ENCODE measurements at places on chromosomes 7 and 10. TPM values are rescaled to one million over a fixed set of nuclear protein-coding genes. Genes with fewer than 3 reads are reported as not detected.

PNLIP gene
- not detected for total RNA-seq

PTPRN2 gene
- total RNA-seq = 0.49 TPM

GRCh38 chr7:15820319-15820718 lies 133.8 kb upstream of the MEOX2 start:
- DNase-seq = no peak
- H3K27me3 ChIP-seq = no peaks in the 10 kb centered on the region
- H3K36me3 ChIP-seq = no peaks in the 10 kb centered on the region
- H3K4me1 ChIP-seq = no peaks in the 10 kb centered on the region
- H3K27ac ChIP-seq = no peak overlapping the region
- H3K4me3 ChIP-seq = no peak overlapping the region

CHST15 gene
- 0.81 TPM for total RNA-seq

GRCh38 chr10:95277614-95278013 lies 13.2 kb downstream of the PDLIM1 start:
- H3K4me1 ChIP-seq = no peaks in the 10 kb centered on the region
- no peaks in the 10 kb centered on the region for H3K36me3 ChIP-seq
- DNase-seq = no peak
- no peaks in the 10 kb centered on the region for H3K27me3 ChIP-seq
- H3K27ac ChIP-seq = no peak overlapping the region
- H3K4me3 ChIP-seq = no peak overlapping the region

- DNase-seq = no peak
- no peaks in the 10 kb centered on the region for H3K36me3 ChIP-seq
- H3K27ac ChIP-seq = no peak overlapping the region
- H3K27me3 ChIP-seq = peaks cover 13% of the 10 kb centered on the region
- H3K4me3 ChIP-seq = no peak overlapping the region
- H3K4me1 ChIP-seq = peaks cover 8% of the 10 kb centered on the region
Observed at GRCh38 chr10:13739183-13739582, 152.4 kb downstream of the PRPF18 start.

IL15RA gene
- 25.1 TPM for total RNA-seq

DNA sequence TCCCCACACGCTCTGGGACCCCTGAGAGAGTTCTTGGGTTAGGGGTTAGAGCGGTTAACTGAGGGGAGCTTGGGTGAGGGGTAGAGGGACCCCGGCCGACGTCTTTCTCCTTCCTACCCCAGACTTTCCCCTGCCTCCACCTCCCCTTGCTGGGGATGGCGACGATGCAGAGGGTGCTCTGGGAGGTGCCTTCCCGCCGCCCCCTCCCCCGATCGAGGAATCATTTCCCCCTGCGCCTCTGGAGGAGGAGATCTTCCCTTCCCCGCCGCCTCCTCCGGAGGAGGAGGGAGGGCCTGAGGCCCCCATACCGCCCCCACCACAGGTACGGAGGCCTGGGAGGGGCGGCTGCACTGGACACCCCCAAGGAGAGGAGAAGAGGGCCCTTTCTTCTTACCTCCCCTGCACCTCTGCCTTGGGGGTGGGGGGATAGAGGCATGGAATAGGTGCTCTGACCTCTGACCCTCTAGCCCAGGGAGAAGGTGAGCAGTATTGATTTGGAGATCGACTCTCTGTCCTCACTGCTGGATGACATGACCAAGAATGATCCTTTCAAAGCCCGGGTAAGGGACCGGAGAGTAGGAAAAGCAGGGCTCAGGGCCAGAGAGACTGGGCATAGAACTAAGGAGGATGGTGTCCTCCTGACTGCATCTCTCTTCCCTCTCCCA lies 1.1 kb downstream of the ZYX start:
- H3K4me3 ChIP-seq = no peak overlapping the region
- peaks cover 18% of the 10 kb centered on the region for H3K4me1 ChIP-seq
- H3K27ac ChIP-seq = peak overlapping the region; percentile 22
- DNase-seq = no peak

SEMA3E gene
- total RNA-seq = not detected

MSS51 gene
- total RNA-seq = 2.3 TPM

DNA sequence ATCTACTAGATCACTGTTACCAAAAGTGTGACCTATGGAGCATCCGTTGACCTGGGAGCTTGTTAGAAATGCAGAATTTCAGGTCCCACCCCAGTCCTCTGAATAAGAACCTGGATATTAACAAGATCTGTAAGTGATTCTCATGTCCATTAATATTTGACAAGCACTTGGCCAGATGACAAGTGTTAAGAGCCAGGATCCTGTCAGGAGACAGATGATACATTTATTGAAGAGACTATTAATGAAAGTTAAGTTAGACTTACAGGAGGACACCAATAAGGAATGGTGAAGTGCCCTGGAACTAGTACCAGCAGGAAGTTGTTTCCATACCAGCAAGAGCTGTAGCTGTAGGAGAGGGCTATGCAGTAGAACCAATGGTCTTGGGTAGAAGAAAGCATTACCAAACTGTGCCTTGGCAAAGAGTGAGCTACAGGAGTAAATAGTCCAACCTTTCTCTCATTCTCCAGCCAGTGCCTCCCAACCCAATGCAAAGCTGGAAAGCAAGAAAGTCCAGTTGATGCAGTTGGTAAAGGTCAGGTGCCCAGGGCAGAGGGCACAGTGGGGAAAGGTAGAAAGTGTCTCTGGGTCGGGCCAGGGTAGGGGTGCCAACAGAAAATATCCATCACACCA lies 35.3 kb upstream of the ADD3 start:
- H3K27ac ChIP-seq = no peak overlapping the region
- H3K4me3 ChIP-seq = no peak overlapping the region
- peaks cover 8% of the 10 kb centered on the region for H3K4me1 ChIP-seq
- peaks cover 2% of the 10 kb centered on the region for H3K27me3 ChIP-seq

DNA sequence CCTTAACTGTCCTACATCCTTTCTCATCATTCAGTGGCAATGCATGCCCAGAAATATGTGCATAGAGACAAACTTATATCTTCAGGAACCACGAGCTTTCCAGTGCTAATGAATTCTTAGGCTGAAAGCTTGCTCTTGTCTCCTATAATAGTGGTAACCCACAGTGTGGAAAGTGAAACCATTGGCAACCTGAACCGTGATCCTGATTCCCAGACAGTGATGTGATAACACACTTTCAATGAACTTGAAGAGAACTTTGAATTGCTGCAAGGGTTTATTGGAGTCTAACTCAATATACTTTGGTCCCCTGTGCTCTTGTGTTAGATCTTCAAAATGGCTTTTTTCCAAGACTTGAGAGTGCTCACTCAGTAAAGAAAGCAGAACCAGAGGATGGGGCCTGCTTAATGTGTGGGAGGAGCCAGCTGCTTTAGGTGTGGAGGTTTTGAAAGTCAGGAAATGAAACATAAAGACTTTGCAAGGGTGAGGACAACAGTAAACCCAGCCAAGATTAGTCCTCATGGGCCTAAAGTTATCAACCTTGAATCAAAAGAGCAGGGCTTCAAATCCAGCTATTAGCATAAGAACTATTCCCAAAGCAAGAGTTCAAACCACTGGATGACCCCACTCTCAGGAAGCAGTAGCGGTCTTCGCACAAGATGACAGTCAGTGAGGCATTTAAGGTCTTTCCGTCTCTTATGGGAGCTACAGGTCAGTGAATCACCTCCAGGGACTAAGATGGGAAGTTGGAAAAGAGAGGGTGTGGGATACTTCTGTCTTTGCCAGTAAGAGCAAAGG lies 332.4 kb upstream of the NRP1 start:
- H3K27me3 ChIP-seq = peaks cover 4% of the 10 kb centered on the region
- H3K27ac ChIP-seq = no peak overlapping the region
- H3K36me3 ChIP-seq = no peaks in the 10 kb centered on the region
- no peak for DNase-seq

DNA sequence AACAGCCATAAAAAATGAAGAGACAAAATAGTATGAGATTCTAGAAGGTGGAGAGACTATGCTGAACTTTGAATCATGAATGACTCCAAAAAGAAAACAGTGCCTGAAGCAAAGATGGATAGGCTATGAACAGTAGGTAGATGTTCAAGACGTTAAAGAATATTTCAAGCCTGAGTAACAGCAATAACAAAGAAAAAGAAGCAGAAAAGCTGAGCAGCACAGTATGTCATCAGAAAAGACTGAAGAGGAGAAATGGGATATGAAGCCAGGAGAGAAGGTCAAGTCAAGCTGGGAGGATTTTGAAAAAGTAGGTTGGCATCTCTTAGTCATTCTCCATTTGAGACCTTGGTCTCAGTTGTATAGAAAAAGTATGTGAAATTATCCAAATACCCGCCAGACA lies 484.4 kb downstream of the SORCS1 start:
- no peak overlapping the region for H3K27ac ChIP-seq
- DNase-seq = no peak
- no peaks in the 10 kb centered on the region for H3K27me3 ChIP-seq
- no peaks in the 10 kb centered on the region for H3K36me3 ChIP-seq
- H3K4me3 ChIP-seq = no peak overlapping the region

DNA sequence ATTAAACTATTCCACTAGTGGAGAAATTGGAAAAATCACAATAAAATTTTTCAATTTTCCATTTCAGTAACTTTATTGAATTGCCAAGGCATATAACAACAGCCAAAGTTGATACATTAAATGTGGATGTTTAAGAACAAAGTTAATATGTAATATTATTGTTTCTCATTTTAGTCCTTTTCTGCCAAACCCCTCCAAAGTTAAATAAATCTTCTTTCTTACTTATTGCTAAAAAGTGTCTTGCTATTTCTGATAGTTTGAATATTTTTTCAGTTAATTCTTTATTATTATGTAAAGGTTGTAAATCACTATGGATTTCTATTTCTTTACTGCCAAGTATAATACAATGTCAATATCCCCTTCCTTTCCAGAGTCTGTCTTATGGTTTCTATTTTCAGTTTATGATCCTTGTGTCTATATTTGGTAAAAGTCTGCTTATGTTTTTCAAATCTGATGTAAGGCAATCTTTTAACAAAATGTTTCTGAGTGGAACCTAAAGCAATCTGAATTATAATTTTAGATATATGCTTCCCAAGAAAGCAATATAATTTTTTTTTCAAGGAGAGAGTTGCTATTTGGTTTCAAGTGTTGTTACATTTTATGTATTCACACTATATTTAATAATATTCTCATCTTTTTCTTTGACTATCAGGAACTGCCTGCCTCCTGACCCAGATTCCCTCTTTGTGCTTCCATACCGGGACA lies 80.3 kb upstream of the RHOBTB1 start:
- no peak for DNase-seq
- H3K36me3 ChIP-seq = no peaks in the 10 kb centered on the region
- no peak overlapping the region for H3K4me3 ChIP-seq
- no peak overlapping the region for H3K27ac ChIP-seq
- no peaks in the 10 kb centered on the region for H3K4me1 ChIP-seq
- peaks cover 8% of the 10 kb centered on the region for H3K27me3 ChIP-seq

DNA sequence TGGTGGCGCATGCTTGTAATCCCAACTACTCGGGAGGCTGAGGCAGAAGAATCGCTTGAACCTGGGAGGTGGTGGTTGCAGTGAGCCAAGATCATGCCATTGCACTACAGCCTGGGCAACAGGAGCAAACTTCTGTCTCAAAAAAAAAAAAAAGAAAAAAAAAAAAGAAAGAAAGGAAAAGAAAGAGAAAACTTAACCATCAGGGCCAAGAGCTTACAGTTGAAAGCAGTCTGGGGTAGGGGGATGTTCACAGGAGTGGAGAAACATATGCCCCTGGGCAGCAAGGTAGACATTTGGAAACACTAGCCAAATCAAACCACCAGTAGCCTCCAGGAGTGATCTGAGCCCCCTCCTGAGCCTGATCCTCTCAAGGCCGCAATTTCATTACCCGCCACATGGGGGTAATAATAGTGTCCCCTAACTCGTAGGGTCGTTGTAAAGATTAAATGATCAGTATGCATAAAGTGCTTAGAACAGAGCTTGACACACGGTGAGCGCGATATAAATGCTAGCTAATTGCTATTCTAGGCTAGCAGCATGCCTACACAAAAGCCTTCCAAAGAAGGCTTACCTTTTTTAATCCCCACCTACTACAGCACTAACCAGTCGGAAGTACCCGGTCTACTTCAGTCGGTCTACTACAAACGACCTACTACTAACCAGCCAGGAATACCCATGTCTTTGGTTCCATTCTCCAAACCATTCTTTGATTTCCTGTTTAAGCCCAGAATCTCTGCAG lies 274.3 kb upstream of the NEBL start:
- no peak overlapping the region for H3K4me3 ChIP-seq
- peaks cover 5% of the 10 kb centered on the region for H3K4me1 ChIP-seq
- H3K27me3 ChIP-seq = peaks cover 49% of the 10 kb centered on the region
- H3K36me3 ChIP-seq = no peaks in the 10 kb centered on the region
- peak; percentile 29 for DNase-seq

DNA sequence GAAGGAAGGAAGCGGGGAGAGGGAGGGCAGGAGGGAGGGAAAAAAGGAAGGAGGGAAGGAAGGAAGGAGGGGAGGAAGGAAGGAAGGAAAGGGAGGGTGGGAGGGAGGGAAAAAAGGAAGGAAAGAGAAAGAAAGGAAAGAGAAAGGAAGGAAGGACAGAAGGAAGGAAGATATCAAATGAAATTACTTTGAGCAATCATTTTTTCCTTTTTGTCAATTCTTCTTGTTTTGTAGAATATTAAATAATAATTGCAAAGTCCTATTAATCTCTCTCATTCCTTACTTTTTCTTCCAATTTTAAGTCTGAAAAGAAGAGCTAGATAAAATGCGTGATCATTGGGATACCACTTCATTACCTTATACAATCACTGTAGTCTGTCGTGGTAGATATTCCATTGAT lies 117.5 kb downstream of the PLXDC2 start:
- H3K4me1 ChIP-seq = no peaks in the 10 kb centered on the region
- no peak overlapping the region for H3K4me3 ChIP-seq
- H3K27ac ChIP-seq = no peak overlapping the region
- no peaks in the 10 kb centered on the region for H3K36me3 ChIP-seq
- no peak for DNase-seq
- H3K27me3 ChIP-seq = no peaks in the 10 kb centered on the region

DNA sequence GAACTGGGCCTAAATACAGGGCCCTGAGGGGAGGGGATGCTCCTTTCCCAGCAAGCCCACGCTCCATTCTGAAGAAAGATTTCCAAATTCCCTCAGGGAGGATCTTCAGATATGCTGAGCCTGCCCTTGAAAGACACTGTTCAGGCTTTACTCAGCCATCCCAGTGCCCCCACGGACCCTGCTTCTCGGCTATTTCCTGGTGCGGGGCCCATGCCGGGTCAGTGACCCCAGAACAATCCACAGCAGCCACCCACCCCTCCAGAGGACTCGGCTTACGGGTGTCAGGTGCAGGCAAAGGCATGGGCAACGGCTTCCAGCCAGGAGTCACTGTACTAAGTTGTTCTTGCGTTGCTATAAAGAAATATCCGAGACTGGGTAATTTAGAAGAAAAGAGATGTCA lies 137.1 kb downstream of the OAT start:
- no peak overlapping the region for H3K4me3 ChIP-seq
- no peaks in the 10 kb centered on the region for H3K27me3 ChIP-seq
- no peaks in the 10 kb centered on the region for H3K36me3 ChIP-seq
- no peak for DNase-seq

SEMA4G gene
- 1.2 TPM for total RNA-seq

DNA sequence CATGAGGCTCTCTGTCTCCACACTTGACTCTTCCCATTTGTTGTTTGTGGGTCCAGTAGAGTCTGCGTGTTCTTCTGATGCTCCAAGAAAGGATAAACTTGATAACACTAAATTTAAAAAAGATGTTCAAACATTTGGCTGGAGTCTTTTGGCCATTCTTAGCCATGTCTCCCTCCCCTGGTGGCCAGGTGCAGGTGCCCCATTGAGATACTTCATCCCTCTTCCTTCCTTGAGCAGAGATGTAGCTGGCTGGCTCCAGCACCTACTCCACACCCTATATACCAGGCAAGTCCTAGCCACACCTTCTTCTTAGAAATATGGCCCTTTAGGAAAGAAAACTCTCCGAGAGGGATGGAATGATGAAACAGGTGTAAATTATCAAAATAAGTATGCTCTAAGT lies 103.2 kb upstream of the GJD4 start:
- H3K4me3 ChIP-seq = no peak overlapping the region
- peaks cover 22% of the 10 kb centered on the region for H3K4me1 ChIP-seq
- DNase-seq = no peak
- peaks cover 3% of the 10 kb centered on the region for H3K36me3 ChIP-seq
- H3K27me3 ChIP-seq = no peaks in the 10 kb centered on the region

Measured in activated CD8-positive, alpha-beta T cell treated with anti-CD3 and anti-CD28 coated beads for 36 hours (primary cell).